ENCODE measurements at places on chromosomes 11 and 22.

DNA sequence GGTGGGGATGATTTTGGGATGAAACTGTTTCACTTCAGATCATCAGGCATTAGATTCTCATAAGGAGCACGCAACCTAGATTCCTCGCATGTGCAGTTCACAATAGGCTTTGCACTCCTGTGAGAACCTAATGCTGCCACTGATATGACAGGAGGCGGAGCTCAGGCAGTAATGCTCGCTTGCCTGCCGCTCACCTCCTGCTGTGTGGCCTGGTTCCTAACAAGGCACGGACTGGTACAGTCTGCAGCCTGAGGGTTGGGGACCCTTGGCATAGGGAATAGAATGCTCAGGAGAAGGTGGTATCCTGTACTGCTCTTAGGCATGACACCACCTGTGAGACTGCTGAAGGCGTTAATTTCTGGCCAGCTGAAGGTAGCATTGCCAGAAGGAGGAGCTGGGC lies 47.0 kb downstream of the STIM1 start:
- DNase-seq = no peak

DNA sequence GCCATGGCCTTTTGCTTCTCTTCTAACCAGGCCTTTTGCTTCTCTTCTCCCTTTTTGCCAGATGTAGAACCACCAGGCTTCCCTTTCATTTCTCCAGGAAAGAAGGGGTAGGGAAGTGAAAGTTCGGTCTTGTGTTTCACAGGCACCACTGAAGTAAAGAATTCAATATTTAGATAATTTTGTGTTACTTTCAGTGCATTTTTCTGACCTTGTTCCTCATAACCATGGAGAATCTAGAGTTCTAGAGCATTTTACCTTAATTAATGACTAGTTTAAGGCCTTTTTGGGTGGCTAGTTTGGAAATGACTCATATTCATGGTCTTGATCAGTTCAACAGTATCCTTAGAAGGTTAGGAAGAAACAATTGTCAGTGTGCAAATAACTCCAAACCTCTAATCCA lies 22.7 kb downstream of the GRAMD1B start:
- DNase-seq = no peak

DNA sequence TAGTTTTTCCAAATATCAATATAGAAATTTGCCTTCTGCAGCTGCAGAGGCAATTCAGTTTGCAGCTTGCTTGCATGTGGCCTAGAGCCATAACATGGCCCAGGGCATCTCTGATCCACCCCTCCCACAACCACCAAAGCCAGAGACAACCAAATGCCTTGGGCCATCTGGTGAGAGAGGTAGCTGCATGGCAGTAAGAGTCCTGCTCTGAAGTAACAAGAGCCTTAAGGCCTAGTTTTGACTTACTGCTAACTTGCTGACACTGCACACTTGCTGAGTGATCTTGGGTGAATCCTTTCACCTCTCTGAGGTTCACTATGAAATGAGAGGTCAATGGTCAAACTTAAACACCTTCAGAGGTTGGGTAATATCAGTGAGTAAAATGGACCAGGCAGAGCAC lies 4.9 kb upstream of the SPECC1L start:
- DNase-seq = no peak

DNA sequence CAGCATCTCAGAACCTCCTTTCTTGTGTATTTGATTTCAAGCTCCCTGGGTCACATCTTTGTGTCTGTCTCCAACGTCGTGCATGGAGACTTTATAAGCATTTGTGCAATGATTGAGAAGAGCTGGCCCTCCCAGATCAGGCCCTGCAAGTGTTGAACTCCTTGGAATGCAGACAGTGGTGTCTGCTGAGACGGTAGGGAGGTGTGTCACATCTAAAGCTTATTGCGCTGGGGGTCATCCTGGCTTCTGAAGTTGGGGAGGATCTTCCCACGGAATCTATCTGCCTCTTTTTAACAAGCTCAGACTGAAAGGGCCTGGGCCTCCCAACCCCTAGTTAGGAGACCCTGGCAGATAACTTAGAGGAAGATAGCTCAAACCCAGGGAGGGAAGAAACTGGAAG lies 6.7 kb downstream of the APLNR start:
- no peak for DNase-seq

GRCh38 chr11:36988556-36988955 lies 390.5 kb upstream of the RAG2 start:
- no peak for DNase-seq

- no peak for DNase-seq
Observed at GRCh38 chr22:19478045-19478900, 720 bp downstream of the UFD1 start.

DNA sequence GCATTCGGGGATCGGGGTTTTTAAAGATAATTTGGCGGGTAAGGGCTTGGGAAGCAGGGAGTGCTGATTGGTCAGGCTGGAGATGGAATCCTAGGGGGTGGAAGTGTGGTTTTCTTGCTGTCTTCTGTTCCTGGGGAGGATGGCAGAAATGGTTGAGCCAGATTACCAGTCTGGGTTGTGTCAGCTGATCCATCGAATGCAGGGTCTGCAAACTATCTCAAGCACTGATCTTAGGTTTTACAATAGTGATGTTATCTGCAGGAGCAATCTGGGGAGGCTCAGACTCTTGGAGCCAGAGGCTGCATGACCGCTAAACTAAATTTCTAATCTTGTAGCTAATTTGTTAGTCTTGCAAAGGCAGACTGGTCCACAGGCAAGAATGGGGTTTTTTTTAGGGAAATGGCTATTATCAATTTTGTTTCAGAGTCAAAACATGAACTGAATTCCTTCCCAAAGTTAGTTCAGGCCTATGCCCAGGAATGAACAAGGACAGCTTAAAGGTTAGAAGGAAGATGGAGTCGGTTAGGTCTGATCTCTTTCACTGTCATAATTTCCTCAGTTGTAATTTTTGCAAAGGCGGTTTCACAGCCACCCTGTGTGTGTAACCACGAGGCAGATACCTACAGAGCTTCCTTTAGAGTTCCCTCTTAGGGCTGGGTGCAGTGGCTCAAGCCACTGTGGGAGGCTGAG lies 10.2 kb downstream of the SCGB1A1 start:
- no peak for DNase-seq

All from activated CD4-positive, CD25-positive, alpha-beta regulatory T cell treated with anti-CD3 and anti-CD28 coated beads, Interleukin-2, amount 50 U/mL, for 16 hours (primary cell).